ENCODE measurements at places on chromosomes 12 and 14.

GRCh38 chr12:49294086-49294803, 702 bp upstream of the PRPH start:
- peak; percentile 42 for DNase-seq
- H3K27me3 ChIP-seq = peaks cover 77% of the 10 kb centered on the region
- H3K36me3 ChIP-seq = no peaks in the 10 kb centered on the region
- H3K27ac ChIP-seq = no peak overlapping the region
- H3K4me1 ChIP-seq = peaks cover 27% of the 10 kb centered on the region

- H3K27me3 ChIP-seq = peaks cover 57% of the 10 kb centered on the region
- H3K27ac ChIP-seq = no peak overlapping the region
- H3K36me3 ChIP-seq = no peaks in the 10 kb centered on the region
- H3K4me3 ChIP-seq = no peak overlapping the region
Observed at GRCh38 chr14:36600431-36600830, 18.0 kb upstream of the NKX2-8 start.

GRCh38 chr12:130562716-130563115, 153.4 kb downstream of the RIMBP2 start:
- H3K4me1 ChIP-seq = no peaks in the 10 kb centered on the region
- H3K4me3 ChIP-seq = no peak overlapping the region
- no peaks in the 10 kb centered on the region for H3K27me3 ChIP-seq
- H3K27ac ChIP-seq = no peak overlapping the region

DNA sequence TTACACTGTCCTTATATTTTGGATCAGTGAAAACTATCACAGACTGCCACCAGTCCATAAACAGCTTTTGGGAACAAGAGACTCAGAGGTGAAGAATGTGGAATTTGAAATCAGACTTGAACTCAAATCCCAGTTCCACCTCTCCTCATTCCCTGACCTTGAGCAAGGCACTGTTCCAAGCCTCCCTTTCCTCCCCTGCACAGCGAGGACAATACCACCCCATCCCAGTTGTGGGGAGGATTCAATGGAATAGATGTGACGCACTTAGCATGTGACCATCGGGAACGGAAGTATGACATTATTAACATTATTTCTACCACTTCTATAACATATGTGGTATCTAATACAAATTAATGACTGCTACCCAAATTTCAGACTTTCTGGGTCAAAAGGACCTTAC, 63.5 kb downstream of the DPF3 start:
- no peak overlapping the region for H3K4me3 ChIP-seq
- H3K27me3 ChIP-seq = no peaks in the 10 kb centered on the region
- no peaks in the 10 kb centered on the region for H3K36me3 ChIP-seq

DNA sequence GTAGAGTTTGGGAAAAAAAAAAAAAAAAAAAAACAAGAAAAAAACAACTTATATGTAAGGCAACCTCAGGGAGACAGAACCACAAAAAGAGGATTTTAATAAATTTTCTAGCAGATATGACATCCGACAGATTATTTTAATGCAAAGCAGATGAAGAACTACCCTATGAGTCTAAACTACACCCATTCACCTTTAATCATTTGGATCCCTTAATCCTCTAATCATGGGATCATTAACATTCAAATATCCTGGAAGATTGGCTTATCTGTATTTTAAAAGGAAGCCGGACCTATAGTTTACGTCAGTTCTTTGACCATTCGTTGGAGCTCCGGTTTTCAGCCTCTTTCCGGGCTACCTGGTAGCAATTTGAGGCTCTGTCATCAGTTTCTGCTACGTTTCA, at the start of gene DPPA3:
DPPA3 (plus strand) TSS at position 301 of the 400 bp plus-strand sequence. CDS start 138 bp downstream, outside the sequence.
- H3K4me1 ChIP-seq = peaks cover 16% of the 10 kb centered on the region
- H3K27me3 ChIP-seq = no peaks in the 10 kb centered on the region
- no peak for DNase-seq
- no peak within 1 kb of the TSS for H3K4me3 ChIP-seq
- no peaks in the 10 kb centered on the region for H3K36me3 ChIP-seq

- no peaks in the 10 kb centered on the region for H3K27me3 ChIP-seq
- H3K36me3 ChIP-seq = no peaks in the 10 kb centered on the region
- H3K27ac ChIP-seq = no peak overlapping the region
- DNase-seq = no peak
- H3K4me1 ChIP-seq = no peaks in the 10 kb centered on the region
Observed at GRCh38 chr12:55955800-55956508, 9.9 kb downstream of the PMEL start.

DNA sequence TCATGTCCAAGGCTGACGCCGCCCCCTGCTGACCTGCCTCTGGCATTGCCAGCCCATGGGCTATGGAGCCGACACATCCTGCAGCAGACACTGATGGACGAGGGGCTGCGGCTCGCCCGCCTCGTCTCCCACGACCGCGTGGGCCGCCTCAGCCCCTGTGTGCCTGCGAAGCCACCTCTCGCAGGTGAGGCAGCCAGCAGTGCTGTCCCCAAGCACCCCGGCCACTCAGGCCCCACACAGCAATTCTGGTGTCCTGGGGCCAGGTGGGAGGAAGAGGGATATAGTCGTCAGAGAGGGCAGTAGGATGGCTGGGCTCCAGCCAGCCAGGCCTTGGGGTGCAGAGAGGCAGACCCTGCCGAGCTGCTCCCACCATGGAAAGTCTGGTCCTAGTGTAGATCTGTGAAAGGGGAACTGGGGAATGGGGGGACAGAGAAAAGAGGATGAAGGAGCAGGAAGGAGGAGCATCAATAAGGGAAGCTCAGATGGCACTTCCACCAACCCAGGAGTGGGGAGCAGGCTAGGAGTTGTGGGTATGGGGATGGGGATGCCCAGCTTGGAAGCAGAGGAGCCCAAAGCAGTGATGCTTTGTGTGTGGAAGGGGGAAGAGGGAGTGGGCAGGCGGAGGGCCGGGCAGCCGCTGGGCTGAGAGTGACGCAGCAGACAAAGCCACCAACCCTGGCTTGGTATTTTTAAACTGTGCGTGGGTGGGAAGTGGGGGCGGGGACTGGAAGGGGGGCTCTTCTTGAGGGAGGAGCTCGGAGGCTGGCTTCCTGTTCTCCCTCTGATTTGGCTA, 4.7 kb downstream of the NAB2 start:
- H3K27me3 ChIP-seq = no peaks in the 10 kb centered on the region
- peak; percentile 70 for DNase-seq
- no peak overlapping the region for H3K27ac ChIP-seq
- peaks cover 17% of the 10 kb centered on the region for H3K4me1 ChIP-seq

DNA sequence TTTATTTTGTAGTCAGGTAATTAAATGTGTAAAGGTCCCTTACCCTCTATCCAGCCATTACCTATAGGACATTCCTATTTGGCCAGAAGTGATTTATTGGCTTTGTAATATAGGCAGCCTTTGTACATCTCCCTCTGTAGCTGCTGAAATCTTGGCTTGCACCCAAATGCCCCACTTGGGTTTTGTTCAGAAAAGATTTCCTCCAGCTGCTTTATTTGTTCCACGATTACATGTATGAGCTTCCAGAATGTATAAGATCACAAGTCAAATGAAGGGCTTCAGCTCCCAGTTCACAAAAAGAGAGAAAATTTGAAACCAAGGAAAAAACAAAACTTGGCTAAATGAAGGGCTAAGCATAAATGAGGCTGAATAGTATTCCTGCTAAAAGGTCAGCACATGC, 103.4 kb downstream of the EFCAB11 start:
- no peak overlapping the region for H3K4me3 ChIP-seq
- no peak for DNase-seq
- no peaks in the 10 kb centered on the region for H3K36me3 ChIP-seq
- no peak overlapping the region for H3K27ac ChIP-seq
- H3K27me3 ChIP-seq = no peaks in the 10 kb centered on the region

- H3K4me1 ChIP-seq = peaks cover 11% of the 10 kb centered on the region
- no peaks in the 10 kb centered on the region for H3K27me3 ChIP-seq
- H3K36me3 ChIP-seq = no peaks in the 10 kb centered on the region
- H3K4me3 ChIP-seq = no peak overlapping the region
- H3K27ac ChIP-seq = no peak overlapping the region
- DNase-seq = no peak
Observed at GRCh38 chr12:109637348-109637747, 63.8 kb downstream of the MVK start.

DNA sequence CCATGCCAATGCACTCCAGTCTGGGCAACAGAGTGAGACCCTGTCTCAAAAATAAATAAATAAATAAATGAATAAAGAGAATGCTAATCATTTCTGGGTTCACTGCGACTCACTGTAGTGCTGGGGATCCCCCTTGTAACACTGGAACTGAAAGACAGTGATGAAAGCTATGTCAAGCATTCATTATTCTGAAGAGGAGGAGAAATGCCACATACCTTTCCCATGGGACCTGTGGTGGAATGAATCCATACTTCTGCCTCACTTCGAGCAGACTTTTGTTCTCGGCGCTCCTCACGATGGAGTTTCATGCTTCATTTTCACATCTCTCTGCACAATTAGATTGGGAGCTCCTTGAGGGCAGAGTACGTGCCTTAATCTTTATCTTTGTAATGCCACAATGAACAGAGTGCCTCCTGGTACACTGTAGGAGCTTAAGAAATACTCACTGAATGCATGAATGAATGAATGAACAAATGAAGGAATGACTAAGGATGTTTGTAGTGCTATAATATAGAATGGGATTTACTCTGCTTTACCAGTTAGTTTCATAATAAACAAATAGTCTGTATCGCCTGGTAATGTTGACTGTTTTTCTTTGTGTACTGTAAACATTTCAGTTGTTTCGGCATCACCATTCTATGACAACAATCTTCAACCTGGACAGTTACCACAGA, 45.8 kb downstream of the DRAM1 start:
- H3K36me3 ChIP-seq = no peaks in the 10 kb centered on the region
- H3K4me1 ChIP-seq = no peaks in the 10 kb centered on the region
- DNase-seq = no peak
- no peak overlapping the region for H3K27ac ChIP-seq
- no peak overlapping the region for H3K4me3 ChIP-seq

GRCh38 chr14:76666746-76667145, 94.5 kb upstream of the VASH1 start:
- H3K27ac ChIP-seq = peak overlapping the region; percentile 73
- H3K4me3 ChIP-seq = peak overlapping the region; percentile 23
- peak; percentile 78 for DNase-seq
- H3K27me3 ChIP-seq = no peaks in the 10 kb centered on the region
- no peaks in the 10 kb centered on the region for H3K36me3 ChIP-seq
- peaks cover 21% of the 10 kb centered on the region for H3K4me1 ChIP-seq

GRCh38 chr12:14275886-14276285, 89.6 kb upstream of the ATF7IP start:
- H3K4me3 ChIP-seq = no peak overlapping the region
- H3K27ac ChIP-seq = no peak overlapping the region
- no peaks in the 10 kb centered on the region for H3K36me3 ChIP-seq
- DNase-seq = no peak
- H3K4me1 ChIP-seq = peaks cover 9% of the 10 kb centered on the region

GRCh38 chr12:55849616-55850343, 7.0 kb upstream of the MMP19 start:
- peaks cover 24% of the 10 kb centered on the region for H3K4me1 ChIP-seq
- no peaks in the 10 kb centered on the region for H3K27me3 ChIP-seq
- H3K27ac ChIP-seq = no peak overlapping the region
- no peaks in the 10 kb centered on the region for H3K36me3 ChIP-seq

GRCh38 chr12:132159555-132160003, 15.3 kb downstream of the NOC4L start:
- no peak for DNase-seq
- H3K4me1 ChIP-seq = no peaks in the 10 kb centered on the region
- peaks cover 30% of the 10 kb centered on the region for H3K27me3 ChIP-seq
- H3K4me3 ChIP-seq = no peak overlapping the region

- H3K27me3 ChIP-seq = no peaks in the 10 kb centered on the region
- DNase-seq = peak; percentile 55
- peak overlapping the region; percentile 88 for H3K27ac ChIP-seq
- H3K4me3 ChIP-seq = peak overlapping the region; percentile 85
- H3K4me1 ChIP-seq = peaks cover 27% of the 10 kb centered on the region
Observed at GRCh38 chr14:96502621-96503305, 581 bp downstream of the PAPOLA start.

- H3K4me3 ChIP-seq = no peak overlapping the region
- no peaks in the 10 kb centered on the region for H3K4me1 ChIP-seq
- DNase-seq = no peak
- no peak overlapping the region for H3K27ac ChIP-seq
Observed at GRCh38 chr14:54579621-54580020, 12.7 kb downstream of the SAMD4A start.

GRCh38 chr12:130452546-130452945, 114.9 kb downstream of the PIWIL1 start:
- no peak for DNase-seq
- H3K27ac ChIP-seq = no peak overlapping the region
- no peak overlapping the region for H3K4me3 ChIP-seq
- H3K4me1 ChIP-seq = no peaks in the 10 kb centered on the region

DNA sequence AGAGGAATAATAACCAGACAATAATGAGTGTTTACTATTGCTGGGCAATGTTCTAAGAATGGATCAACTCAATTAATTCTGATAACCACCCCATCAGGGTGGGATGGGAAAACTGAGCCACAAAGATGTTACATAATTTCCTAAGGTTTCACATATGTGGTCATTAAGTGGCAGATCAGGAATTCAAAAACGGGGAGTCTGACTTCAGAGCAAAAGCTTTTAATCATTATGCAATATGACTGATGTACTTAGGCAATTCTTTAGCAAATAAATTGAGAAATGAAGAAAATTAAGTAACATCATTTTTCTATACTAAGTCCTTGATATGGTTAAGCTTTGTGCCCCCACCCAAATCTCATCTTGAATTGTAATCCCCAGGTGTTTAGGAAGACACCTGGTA, 53.4 kb downstream of the PLCZ1 start:
- no peak for DNase-seq
- no peak overlapping the region for H3K4me3 ChIP-seq
- no peak overlapping the region for H3K27ac ChIP-seq
- peaks cover 33% of the 10 kb centered on the region for H3K4me1 ChIP-seq

- H3K27me3 ChIP-seq = no peaks in the 10 kb centered on the region
- no peak for DNase-seq
- H3K4me1 ChIP-seq = peaks cover 8% of the 10 kb centered on the region
- H3K4me3 ChIP-seq = no peak overlapping the region
- H3K36me3 ChIP-seq = no peaks in the 10 kb centered on the region
- no peak overlapping the region for H3K27ac ChIP-seq
Observed at GRCh38 chr12:65526311-65526710, 247.8 kb downstream of the MSRB3 start.

Measured in neural progenitor cell (in vitro differentiated cells).